Type B pancreatic cell (in vitro differentiated cells): ENCODE measurements at places on chromosomes 1 and 21. TPM values are rescaled to one million over a fixed set of nuclear protein-coding genes. Genes with fewer than 3 reads are reported as not detected.

GRCh38 chr1:58929671-58930325 lies 146.0 kb upstream of the JUN start:
- peak overlapping the region; percentile 54 for H3K27ac ChIP-seq
- peaks cover 40% of the 10 kb centered on the region for H3K4me1 ChIP-seq
- H3K4me3 ChIP-seq = no peak overlapping the region
- no peak for DNase-seq
- H3K36me3 ChIP-seq = peaks cover 4% of the 10 kb centered on the region
- H3K27me3 ChIP-seq = peaks cover 4% of the 10 kb centered on the region

Gene IL20
- total RNA-seq = not detected in 2 replicates

DNA sequence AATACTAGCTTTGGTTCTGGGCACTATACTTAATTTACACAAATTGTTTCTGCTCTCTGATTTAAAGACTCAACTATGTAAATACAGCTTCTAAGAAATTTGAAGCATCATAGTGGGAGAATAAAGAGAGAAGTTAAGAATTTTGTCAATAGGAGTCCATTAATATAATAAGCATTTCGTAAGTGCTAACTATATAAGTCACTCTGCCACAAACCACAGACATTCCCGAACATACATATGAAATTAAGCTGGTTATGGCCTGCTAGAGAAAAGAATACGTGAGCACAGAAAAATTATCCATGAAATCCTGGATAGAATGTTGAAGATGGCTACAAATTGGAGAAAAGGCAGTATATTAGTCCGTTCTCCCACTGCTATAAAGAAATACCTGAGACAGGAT lies 526.2 kb downstream of the MRPL39 start:
- H3K27me3 ChIP-seq = no peaks in the 10 kb centered on the region
- H3K4me3 ChIP-seq = no peak overlapping the region
- no peak for DNase-seq
- no peak overlapping the region for H3K27ac ChIP-seq
- H3K4me1 ChIP-seq = no peaks in the 10 kb centered on the region

Gene CELA2B
- total RNA-seq = not detected in 2 replicates

GRCh38 chr1:68168545-68169171 lies 63.7 kb downstream of the WLS start:
- H3K27me3 ChIP-seq = no peaks in the 10 kb centered on the region
- H3K36me3 ChIP-seq = peaks cover 37% of the 10 kb centered on the region
- no peak overlapping the region for H3K27ac ChIP-seq
- no peak for DNase-seq
